ENCODE measurements at places on chromosomes 5 and 9.

DNA sequence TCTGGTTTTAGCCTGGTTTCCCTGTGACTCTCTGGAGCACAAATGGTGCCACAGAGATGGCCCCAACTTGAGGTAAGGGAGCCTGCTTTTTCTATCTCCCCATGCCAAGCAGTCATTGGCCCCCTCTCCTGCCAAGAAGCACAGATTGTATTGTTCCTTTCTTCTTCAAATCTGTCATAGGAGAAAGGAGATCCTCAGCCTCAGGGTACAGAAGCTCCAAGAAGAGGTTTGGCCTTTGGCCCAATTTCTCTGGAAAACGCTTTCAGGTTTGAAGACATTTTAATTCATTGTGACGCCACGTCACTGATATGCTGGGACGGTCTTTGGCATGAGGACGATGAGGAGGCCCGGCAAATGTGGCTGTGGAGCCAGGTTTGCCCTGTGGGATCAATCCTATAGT, 29.2 kb upstream of the PANK3 start:
- no peak for DNase-seq

GRCh38 chr5:115963566-115963965, 1.3 kb downstream of the LVRN start:
- no peak for DNase-seq

GRCh38 chr9:14432666-14433350, 118.9 kb upstream of the NFIB start:
- DNase-seq: no peak

- peak; percentile 75 for DNase-seq
These were observed 193.8 kb downstream of the CSNK1G3 start for GRCh38 chr5:123705741-123706140.

GRCh38 chr5:322281-322941, 897 bp downstream of the AHRR start:
- no peak for DNase-seq

GRCh38 chr5:116938488-116938887, 363.9 kb upstream of the SEMA6A start:
- DNase-seq: no peak

DNA sequence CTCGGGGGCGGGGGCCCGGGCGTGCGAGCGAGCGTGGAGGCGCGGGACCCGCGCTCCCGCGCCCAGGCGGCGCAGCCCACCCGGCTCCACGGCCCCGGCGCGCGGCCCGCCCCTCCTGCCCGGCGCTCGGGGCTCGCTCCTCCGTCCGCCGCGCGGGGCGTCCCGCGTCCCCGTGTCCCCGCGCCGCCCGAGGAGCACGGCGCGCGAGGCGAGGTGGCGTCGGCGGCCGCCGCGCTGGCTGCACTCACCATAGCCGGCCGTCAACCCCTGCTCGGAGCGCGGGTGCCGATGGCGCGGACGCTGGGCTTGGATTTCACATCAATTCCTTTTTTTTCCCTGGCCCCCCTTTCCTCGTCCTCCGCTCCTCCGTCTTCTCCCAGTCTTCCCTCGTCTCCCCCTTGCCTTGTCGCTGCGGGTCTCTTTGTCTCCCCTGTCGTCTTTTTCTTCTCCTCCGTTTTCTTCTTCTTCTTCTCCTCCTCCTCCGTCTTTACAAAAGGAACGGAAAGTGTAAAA, 494 bp downstream of the PTCH1 start:
- peak; percentile 21 for DNase-seq

Measured in fibroblast of pulmonary artery (primary cell).